ENCODE measurements at places on chromosomes 4 and X.

GRCh38 chr4:26803211-26803861 is 57.3 kb upstream of the STIM2 start:
- H3K27me3 ChIP-seq: no peaks in the 10 kb centered on the region
- peak overlapping the region; percentile 66 for H3K27ac ChIP-seq
- no peak overlapping the region for H3K4me3 ChIP-seq
- H3K4me1 ChIP-seq: peaks cover 10% of the 10 kb centered on the region
- DNase-seq: no peak

DNA sequence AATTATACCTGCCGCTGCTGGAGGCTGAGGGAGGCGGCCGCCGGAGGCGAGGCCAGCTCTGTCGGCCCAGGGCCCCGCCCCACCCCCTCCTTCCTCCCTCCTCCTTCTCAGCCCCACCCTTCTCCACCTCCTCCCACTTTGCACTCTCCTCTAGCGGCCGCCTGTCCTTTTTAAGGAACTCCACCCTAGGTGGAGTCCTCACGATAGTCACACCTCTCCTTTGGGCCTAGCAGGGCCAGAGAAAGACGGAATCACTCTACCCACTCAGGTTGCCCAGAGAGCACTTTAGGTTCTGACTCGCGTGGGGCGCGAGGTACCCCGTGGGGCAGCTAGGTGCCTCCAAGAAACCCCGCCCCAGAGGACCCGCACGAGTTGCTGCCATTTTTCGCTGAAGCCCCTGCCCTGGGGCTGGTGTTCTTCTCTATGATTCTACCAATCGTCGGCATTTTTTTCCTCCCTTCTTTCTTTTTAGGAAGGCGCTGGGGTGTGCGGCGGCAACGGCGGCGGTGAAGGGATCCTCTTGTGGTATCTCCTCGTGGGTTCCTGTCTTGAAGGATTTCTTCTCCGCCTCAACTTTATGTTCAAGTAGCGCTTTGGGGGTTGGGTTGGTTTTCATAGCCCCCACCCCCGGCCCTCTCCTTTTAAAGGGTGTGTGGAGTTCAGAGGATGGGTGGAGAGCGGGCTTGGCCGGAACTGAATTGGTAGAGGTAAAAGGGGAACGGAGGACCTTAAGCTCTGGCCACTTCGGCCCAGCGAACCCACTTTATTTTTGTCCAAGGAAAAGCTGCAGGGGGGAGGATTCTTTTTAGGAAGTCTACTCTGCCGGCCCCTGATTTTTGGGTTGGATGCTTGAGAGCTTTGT is at the start of gene KLF8:
Gene KLF8 (plus strand): TSS at position 136 of the 862 bp plus-strand sequence. CDS start 979 bp downstream, outside the sequence.
- peak within 1 kb of the TSS; percentile 74 for H3K4me3 ChIP-seq
- H3K27me3 ChIP-seq: peaks cover 32% of the 10 kb centered on the region
- no peak for DNase-seq
- H3K27ac ChIP-seq: peak within 1 kb of the TSS; percentile 56
- H3K4me1 ChIP-seq: peaks cover 22% of the 10 kb centered on the region
- no peaks in the 10 kb centered on the region for H3K36me3 ChIP-seq

DNA sequence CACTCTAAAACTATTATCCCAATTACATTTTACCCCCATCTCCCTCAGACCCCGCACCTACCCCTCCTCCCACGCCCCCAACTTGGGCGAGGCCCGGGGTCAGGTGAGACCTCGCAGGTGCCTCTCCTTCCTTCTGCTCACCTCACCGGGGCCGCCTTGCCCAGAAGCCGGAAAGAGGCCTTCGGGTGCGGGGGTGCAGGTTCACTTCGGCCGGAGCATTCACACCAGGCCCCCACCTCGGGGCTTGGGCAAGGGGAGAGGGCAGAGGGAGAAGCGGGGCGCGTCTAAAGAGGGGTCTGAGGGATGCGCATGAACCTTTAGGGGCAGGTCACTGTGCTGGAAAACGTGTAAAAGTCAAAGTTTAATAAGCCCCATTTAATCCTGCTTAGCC is 427 bp downstream of the ZNF182 start:
- DNase-seq: no peak
- H3K4me3 ChIP-seq: peak overlapping the region; percentile 98
- H3K27me3 ChIP-seq: no peaks in the 10 kb centered on the region
- H3K36me3 ChIP-seq: peaks cover 12% of the 10 kb centered on the region

GRCh38 chr4:7734651-7735260 is 204.9 kb downstream of the AFAP1 start:
- H3K27me3 ChIP-seq: peaks cover 14% of the 10 kb centered on the region
- no peak overlapping the region for H3K27ac ChIP-seq
- no peaks in the 10 kb centered on the region for H3K4me1 ChIP-seq
- no peaks in the 10 kb centered on the region for H3K36me3 ChIP-seq
- no peak overlapping the region for H3K4me3 ChIP-seq
- no peak for DNase-seq

DNA sequence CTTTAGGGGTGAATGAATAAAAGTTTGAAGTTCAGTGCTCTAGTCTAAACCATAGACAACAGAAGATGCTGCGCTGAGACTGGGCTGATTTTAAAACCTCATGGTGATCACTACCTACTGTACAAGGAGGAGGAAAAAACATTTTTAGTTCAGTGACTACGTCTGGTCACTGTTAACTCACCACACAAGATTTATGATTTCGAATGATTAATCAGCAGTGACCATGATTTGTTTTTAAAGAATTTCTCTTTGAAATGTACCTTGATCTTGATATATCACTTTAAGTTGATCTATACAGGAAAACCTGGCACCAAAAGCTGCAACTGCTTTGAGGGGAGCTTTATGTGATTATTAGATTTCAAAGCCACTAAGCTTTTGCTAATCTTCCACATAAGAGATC is 286.3 kb downstream of the PDGFC start:
- H3K4me1 ChIP-seq: peaks cover 33% of the 10 kb centered on the region
- H3K36me3 ChIP-seq: no peaks in the 10 kb centered on the region
- peak overlapping the region; percentile 78 for H3K27ac ChIP-seq
- no peaks in the 10 kb centered on the region for H3K27me3 ChIP-seq
- no peak for DNase-seq
- no peak overlapping the region for H3K4me3 ChIP-seq

DNA sequence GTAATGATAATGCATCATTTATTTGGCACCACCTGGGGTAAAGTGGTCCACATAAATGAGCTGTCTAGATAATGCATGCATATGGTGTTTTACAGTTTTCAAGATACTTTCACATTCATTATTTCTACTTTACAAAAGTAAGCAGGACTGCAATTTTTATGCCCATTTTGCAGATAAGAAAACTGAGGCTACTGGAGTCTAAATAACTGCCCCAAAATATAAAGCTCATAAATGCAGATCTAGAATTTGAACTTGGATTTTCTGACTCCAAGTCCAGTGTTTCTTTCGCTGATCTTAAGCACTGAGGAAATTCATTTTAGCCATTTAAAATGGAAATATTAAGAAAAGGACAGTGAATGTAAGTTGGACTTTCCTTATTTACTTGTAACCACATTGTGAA is 36.5 kb downstream of the GPC3 start:
- peaks cover 52% of the 10 kb centered on the region for H3K36me3 ChIP-seq
- no peaks in the 10 kb centered on the region for H3K27me3 ChIP-seq
- H3K4me3 ChIP-seq: no peak overlapping the region
- H3K4me1 ChIP-seq: peaks cover 5% of the 10 kb centered on the region

- peaks cover 14% of the 10 kb centered on the region for H3K4me1 ChIP-seq
- H3K27ac ChIP-seq: peak overlapping the region; percentile 50
- peaks cover 20% of the 10 kb centered on the region for H3K27me3 ChIP-seq
- DNase-seq: no peak
These were observed 884 bp downstream of the RELL1 start for GRCh38 chr4:37685161-37685822.

DNA sequence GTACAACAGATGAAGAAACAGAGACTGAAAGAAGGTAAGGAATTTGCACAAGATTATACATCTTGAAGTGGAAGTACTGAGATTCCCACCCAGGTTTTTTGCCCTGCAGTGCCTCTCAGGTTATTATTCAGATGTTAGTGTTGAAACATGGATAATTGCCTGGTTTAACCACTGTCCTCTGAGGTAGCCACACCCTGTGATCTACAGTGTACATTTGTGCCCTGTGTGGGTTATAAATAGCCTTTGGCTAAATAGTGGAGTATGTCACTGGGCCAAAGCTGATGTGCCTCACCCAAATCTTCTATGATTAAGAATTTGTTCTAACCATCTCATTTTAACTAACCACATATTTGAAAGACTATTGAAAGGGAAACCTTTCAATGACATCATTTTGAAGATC is 5.4 kb upstream of the ASB5 start:
- DNase-seq: no peak
- no peaks in the 10 kb centered on the region for H3K27me3 ChIP-seq
- no peaks in the 10 kb centered on the region for H3K36me3 ChIP-seq

DNA sequence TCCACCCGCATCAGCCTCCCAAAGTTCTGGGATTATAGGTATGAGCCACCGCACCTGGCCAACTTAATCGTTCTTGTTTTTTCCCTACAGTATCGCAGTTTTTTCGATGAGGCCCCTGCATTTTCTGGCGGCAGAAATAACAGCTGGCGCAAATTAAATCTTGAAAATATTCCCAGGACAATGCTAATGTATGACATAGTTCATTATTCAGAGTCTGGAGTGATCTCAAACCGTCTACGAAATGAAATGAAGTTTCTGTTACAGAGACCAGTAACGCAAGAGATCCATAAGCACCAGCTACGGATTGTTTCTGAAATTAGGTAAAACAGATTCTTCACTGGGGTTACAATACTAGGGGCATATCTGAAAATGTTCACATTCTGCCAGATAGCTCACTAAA is 27.3 kb downstream of the CXorf58 start:
- H3K27ac ChIP-seq: no peak overlapping the region
- DNase-seq: no peak
- no peaks in the 10 kb centered on the region for H3K27me3 ChIP-seq
- peaks cover 16% of the 10 kb centered on the region for H3K4me1 ChIP-seq

DNA sequence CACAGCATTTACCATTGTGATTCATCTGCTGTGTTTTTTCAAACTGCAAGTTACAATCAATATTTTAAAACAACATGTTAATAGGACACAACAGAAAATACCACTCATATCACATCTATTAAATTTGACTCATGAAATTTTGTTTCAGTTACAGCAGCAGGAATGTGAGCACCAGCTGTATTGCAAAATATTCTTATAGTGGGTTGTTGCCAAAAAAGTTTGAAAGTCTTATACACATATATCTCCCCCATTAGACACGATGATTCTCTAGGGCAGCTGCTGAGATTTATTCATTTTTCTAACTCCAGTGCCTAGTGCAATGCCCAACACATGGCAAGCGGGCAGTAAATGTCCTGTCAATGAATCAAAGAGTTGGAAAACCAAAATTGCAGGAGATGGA is 26.6 kb upstream of the NKX3-2 start:
- no peak overlapping the region for H3K27ac ChIP-seq
- H3K27me3 ChIP-seq: no peaks in the 10 kb centered on the region
- H3K4me3 ChIP-seq: no peak overlapping the region
- no peaks in the 10 kb centered on the region for H3K4me1 ChIP-seq
- peaks cover 38% of the 10 kb centered on the region for H3K36me3 ChIP-seq
- DNase-seq: no peak

DNA sequence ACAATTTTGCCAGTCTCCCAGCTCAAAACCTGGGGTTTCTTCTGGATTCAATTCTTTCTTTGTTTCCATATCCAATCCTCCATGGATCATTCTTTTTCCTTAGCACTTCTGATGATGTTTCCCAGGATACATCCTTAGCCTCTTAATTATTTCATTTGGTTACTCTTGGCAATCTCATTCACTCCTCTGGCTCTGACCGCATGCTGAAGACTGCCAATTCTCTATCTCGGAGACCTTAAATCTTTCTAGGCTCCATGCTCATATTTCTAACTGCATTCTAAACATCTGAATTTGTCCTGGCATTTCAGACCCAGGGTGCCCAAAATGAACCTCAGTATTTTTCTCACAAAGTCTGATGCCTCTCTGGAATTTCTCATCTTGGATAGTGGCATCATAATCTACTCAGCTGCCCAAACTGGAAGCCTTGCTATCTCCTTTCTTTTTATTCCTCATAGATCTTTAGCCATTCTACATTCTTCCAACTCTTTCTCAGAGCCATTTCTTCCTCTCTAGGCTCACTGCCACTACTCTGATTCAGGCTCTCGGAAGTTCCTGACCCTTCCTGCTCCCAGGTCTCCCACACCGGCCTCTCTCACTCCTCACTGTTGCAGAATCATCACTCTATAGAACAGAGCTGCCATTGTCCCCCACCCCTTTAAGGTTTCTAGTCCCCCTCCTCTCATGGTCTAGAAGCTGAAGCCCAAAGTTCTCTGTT is 290.2 kb downstream of the CAMK2D start:
- no peak overlapping the region for H3K27ac ChIP-seq
- H3K4me3 ChIP-seq: no peak overlapping the region
- H3K36me3 ChIP-seq: peaks cover 9% of the 10 kb centered on the region
- H3K4me1 ChIP-seq: peaks cover 8% of the 10 kb centered on the region

DNA sequence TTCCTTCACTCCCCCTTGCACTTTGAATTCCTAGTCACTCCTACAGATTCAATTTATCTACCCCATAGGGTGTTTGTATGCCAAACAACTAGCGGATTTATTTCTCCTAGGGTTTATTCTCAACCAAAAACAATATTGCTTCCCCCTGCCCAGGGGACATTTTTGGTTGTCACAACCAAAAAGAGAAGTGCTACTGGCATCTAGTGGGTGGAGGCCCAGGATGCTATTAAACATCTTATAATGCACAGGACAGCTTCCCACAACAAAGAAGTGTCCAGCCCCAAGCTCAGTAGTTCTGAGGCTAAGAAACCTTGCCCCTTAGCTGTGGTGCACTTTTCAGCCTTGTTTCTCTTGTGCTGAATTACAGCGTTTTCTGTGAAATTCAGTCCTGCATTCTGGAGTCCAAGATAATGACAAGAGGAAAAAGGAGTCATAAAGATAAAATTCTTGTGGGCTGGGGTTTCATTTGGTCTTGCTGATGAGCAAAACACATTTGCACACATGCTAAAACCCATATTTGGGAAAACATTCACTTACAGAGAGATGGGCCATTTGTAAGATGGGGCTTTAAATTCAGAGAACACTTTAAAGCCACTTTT is 11.2 kb upstream of the SYTL4 start:
- no peak for DNase-seq
- peaks cover 13% of the 10 kb centered on the region for H3K4me1 ChIP-seq
- no peaks in the 10 kb centered on the region for H3K36me3 ChIP-seq
- H3K4me3 ChIP-seq: no peak overlapping the region

All from mesothelial cell of epicardium (in vitro differentiated cells).